HT1080 (cell line): ENCODE measurements at places on chromosomes 4 and X. TPM values are rescaled to one million over a fixed set of nuclear protein-coding genes. Genes with fewer than 3 reads are reported as not detected.

- DNase-seq = no peak
Observed at GRCh38 chr4:1449475-1449832, 43.2 kb upstream of the NKX1-1 start.

GRCh38 chrX:100409610-100410590 lies at the start of gene PCDH19:
Gene PCDH19 (minus strand): TSS chrX:100410273. CDS start chrX:100408597, 1,676 bp downstream.
- DNase-seq = no peak

DNA sequence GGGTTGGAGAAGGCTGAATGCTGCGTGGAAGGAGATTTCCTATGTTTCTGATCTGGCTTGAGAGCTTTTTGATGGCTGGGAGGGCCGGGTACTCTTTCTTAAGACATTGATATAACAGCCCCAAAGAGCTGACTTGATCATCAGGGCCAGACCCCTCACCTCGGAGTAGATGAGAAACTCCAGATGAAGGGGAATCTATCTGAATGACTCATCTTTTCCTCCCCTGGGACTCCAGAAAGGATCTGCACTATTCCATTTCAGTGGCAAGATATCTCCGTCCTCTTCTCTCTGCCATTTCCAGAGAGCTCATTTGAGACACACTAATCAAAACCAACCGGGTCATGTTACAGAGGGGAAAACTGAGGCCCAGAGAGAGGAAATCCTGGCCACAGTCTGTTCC lies 92.9 kb upstream of the MSX1 start:
- DNase-seq = peak; percentile 31

DNA sequence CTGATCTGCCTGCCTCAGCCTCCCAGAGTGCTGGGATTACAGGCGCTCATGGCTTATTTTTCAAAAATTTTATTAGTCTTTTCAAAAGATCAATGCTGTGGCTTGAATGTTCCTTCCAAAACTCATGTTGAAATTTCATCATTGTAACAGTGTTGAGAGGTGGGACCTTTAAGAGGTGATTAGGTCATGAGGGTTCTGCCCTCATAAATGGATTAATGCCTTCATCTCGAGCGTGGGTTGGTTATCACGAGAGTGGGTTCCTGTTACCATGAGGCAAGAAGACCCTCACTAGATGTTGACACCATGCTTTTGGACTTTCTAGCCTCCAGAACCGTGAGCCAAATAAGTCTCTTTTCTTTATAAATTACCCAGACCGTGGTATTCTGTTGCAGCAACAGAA lies 30.3 kb downstream of the EIF2S3 start:
- DNase-seq = no peak

Gene CSAG1
- total RNA-seq = 63.8 and 71.6 TPM in 2 replicates

Gene NXF2B
- 0.40 and 0.76 TPM in 2 replicates for total RNA-seq
